ENCODE measurements at places on chromosomes 2 and 18. TPM values are rescaled to one million over a fixed set of nuclear protein-coding genes. Genes with fewer than 3 reads are reported as not detected.

GRCh38 chr2:1222056-1222455 lies 191.2 kb upstream of the TPO start:
- no peak for DNase-seq

- DNase-seq: peak; percentile 74
These were observed 669 bp upstream of the PIKFYVE start for GRCh38 chr2:208265371-208265800.

DNA sequence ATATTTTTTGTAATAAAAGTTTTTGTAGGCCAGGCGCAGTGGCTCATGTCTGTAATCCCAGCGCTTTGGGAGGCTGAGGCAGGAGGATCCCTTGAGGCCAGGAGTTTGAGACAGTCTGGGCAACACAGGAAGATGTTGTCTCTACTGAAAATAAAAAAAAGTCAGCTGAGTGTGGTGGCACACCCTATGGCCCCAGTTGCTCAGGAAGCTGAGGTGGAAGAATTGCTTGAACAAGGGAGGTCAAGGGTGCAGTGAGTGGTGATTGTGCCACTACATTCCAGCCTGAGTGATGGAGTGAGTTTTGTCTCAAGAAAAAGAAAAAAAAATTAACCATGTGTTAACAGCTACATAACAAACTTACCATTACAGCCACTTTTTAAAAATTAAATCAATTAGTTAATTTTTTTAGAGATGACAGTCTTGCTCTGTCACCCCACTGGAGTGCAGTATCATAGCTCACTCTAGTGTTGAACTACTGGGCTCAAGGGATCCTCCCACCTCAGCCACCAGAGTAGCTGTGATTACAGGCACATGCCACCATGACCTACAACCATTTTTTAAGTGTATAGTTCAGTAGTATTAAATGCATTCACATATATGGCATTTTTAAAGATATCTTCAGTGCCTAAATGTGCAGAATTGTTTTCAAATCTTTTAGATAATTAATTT lies 67.2 kb upstream of the ACYP2 start:
- DNase-seq: no peak

GRCh38 chr18:40108596-40108995 lies 1846.4 kb upstream of the PIK3C3 start:
- peak; percentile 57 for DNase-seq

GRCh38 chr18:34224423-34225217 lies at the start of gene NOL4:
TSS of gene NOL4 (minus strand) at chr18:34224913. CDS start at chr18:34223253, 1,660 bp downstream.
- DNase-seq: peak; percentile 94

DNA sequence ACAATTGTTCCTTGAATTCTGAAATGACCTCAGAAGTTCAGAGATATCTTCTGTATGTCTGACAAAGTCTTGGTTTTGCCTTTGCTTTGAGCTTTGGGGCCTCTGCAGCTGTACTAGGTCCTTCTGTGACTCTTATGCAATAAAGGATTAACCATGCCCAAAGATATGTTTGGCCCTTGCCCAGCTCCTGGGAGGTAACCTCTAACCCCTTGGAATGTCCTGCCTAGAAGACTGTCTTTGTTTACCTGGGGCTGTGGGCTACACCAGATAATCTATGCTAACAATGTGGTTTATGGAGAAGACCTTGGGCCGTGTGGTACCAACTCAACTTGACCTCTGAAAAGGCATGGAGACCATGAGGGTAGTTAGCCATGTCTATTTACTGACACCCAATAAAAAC lies 140.9 kb upstream of the CAPN13 start:
- DNase-seq: no peak

- peak; percentile 12 for DNase-seq
These were observed 69.8 kb upstream of the GALNT3 start for GRCh38 chr2:165863810-165864261.

GRCh38 chr2:103743195-103743594 lies 981.4 kb downstream of the TMEM182 start:
- no peak for DNase-seq

GRCh38 chr2:160167089-160167740 lies 32.9 kb downstream of the ITGB6 start:
- DNase-seq: no peak

DNA sequence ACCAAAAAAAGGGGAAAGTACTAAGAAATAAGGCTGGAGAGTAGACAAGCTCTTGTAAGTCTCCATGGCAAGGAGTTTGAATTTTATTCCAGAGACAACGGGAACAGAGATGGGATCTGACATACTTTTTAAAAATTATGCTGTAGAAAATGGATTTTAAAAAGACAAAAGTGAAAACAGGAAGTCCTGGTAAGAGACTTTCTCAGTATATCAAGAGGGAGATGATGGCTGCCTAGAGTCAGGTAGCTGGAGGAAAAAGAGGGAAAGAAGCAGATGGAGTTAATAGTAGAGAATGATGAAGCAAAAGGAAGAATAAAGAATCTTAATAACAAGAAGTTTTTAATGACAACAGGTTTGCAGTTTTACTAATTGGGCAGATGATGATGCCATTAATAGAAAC lies 168.1 kb downstream of the SRBD1 start:
- DNase-seq: no peak

GRCh38 chr2:133652398-133652797 lies 84.1 kb upstream of the NCKAP5 start:
- no peak for DNase-seq

- DNase-seq: no peak
These were observed 25.4 kb upstream of the DTNB start for GRCh38 chr2:25698752-25699151.

- DNase-seq: no peak
These were observed 43.4 kb downstream of the UPP2 start for GRCh38 chr2:158144914-158145625.

GRCh38 chr2:169565686-169566085 lies 8.0 kb downstream of the FASTKD1 start:
- DNase-seq: no peak

DNA sequence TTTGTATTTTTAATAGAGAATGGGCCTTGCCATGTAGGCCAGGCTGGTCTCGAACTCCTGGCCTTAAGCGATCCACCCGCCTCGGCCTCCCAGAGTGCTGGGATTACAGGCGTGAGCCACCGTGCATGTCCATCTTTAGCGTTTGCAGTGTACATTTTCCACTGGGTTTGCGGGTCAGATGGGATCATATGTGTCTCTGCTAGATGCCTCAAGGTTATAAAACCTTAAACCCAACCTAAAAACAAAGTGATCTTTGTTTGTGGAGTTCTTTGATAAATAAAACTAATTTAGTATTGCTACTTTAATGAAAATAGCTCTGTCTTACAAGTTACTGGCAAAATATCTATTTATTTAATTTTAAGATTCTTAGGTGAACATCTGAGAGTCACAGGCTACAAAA lies 13.1 kb upstream of the ALPG start:
- DNase-seq: no peak

DNA sequence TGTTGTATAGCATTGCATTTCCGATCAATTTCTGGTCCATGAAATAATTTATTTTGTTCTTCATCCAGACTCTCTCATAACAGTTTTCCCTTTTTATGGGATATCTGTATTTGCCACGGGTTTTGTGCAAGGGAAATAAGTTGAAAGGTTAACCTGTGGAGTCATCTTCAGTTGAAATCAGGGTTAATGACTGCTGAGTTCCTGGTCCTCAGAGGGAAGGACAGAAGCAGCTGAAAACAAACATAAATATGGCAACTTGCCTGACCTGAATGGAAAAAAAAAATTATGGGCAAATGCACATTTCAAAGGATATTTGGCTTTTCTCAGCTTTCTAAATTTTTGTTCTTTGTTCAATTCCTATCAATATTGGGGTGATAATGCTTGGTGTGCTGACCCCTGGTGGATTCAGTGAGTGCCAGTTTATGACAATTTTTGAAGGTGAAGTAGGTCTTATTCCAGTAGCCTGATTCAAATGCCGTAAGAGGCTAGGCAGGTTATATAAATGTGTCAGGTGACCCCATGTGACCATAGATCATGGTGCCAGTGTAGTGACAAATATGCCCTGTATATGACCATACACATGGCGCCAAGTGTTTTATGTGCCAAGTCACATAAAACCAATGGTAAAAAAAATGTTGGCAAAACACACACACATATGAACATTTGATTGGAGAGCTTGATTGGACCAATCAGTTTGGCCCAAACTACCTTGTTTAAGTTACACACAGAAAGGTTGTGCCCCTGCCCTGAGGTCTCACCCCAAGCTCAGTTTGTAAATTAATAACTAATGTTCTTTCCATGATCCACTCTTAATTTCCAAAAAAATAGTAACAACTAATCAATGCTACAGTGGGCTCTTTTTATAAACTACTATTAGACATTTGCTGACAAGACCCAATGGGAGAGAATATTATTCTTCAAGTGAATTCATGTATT lies 47.6 kb upstream of the FAM124B start:
- no peak for DNase-seq

DNA sequence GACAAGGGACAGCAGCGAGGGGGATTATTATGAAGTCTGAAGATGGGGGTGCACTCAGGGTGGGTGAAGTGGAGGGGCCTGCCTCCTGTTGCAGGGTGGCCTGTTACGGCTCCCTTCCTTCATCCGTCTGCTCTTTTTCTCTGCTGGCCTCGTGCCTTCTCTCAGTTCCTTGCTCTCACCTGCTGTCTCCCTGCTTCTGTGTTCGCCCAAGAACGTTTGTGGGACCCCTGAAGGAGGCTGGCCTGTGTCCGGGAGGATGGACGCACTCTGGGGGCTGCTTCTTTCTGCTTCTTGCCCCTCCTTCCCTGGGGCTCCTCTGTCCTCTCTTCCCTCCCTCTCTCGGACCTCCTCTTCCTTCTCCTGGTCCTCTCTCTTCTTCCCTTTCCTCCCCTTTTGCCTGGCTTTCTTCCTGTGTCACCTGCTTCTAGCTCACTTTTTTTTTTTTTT lies 13.8 kb downstream of the MROH2A start:
- no peak for DNase-seq

DNA sequence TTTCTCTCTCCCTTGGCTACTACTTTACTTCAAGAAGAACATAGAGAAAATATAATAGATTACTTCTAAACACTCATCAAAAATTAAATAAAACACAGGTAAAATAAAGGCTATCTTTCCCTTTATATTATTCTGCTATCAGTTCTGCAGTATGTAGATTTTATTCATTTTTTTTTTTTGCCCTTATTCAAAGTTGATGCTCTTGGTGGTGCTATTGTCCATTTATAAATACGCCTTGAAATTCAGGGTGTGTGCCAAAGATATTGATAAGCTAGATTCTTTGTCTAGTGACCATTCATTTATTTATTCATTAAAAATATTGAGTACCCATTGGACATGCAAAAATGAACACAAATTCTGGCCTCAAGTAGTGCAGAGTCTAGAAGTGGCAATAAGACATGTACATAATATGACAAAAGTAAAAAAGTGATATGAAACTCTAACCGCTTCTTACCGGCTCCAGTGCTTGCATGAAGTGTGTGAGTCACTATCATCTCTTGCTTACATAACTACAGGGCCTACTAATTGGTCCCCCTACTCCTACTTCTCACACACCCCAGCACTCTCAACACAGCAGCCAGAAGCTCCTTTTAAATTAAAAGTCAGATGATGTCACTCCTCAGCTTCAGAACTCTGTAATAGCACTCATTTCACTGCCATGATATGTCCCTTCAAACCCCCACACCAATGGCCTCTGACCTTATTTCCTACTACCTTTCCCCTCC lies 208.3 kb upstream of the FANCL start:
- no peak for DNase-seq

DNA sequence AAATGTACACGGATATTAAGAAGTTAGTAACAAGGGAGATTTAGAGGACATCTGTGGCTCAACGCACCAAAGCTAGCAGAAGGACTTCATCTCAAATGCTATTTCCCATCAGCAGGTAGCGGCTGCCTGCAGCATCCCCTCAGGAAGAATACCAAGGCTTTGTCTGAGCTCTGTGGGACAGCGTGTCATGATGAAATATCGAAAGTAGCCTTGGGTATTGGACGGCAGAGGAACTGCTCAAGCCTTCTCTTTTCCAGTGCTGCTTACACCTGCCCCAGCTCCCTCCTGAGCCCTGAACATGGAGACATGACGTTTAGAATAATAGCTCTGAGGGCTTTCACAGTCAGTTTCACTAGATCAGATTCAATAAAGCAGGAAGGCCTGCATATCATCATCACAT lies 241.6 kb downstream of the SUCLG1 start:
- no peak for DNase-seq

DNA sequence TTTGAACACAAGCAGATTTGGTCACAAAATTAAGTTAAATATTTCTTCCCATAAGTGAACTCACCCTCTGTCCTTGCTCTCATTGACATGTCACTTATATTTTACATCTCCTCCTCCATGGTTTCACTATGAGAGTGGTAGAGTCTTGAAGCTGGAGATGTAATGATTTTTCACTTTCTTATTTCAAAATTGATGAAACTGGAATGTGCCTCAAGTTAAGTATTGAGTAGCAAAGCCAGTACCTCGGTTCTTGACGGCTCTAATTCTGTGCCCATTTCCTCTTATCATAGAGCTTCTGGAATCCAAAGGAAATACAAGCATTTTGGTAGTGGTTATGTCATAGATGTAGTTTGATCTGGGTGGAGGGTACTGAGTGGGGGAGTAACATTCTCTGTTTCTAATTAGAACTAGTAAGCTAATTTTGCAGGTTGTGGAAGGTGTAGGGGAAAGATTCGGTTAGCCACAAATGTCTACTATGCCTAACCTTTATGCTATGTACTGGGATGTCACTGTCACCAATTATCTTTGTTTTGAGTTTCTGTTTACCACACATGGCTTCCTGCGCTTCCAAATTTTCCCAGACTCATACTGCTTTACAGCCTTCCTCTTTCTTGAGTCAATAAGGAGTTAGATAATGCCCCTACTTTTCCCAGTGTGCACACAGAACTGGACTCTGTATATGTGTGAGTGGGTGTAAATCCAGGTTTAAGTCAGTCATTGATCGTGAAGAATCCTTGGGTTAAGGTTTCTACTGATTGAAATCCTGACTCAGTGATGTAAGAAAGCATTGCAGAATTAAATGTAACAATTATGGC lies 96.8 kb downstream of the DIS3L2 start:
- no peak for DNase-seq

DNA sequence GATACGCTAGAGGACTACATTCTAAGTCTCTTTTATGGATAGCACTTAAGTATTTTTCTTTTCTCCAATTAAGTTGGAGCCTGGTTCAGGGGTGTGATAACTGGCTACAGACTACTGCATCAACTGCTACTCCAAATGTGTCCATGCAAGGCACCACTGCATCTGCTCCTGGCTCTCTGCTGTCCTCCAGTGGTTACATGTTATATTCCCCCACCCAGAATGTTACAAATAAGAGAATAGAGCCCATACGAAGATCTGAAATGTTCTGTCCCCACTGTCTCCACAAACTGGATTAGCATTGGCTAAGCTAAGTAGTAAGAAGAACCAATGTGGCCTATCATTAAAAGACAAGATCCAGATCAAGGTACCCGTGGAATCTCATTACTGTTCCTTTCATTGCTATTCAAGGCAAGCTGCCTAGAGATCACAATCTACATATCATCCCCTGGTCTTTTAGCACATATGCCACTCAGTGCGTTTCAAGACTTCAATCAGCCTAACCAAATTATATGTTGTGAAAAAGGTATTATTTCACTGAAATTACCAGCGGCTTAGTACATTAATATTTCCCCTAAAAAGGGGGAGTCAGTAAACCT lies 308.3 kb upstream of the SLC8A1 start:
- peak; percentile 13 for DNase-seq

GALNT13 gene
- polyA plus RNA-seq: not detected

EMILIN2 gene
- 4.3 TPM for polyA plus RNA-seq

SPDYA gene
- not detected for polyA plus RNA-seq

IKZF2 gene
- 0.75 TPM for polyA plus RNA-seq

MLPH gene
- polyA plus RNA-seq: 4.6 TPM

SERPINB2 gene
- polyA plus RNA-seq: not detected

BUB1 gene
- 0.15 TPM for polyA plus RNA-seq

MRPS9 gene
- polyA plus RNA-seq: 60.9 TPM

LBX2 gene
- 1.5 TPM for polyA plus RNA-seq

ASPRV1 gene
- polyA plus RNA-seq: 2.1 TPM

CTNNA2 gene
- polyA plus RNA-seq: 0.47 TPM

VWA3B gene
- not detected for polyA plus RNA-seq
